ENCODE measurements at places on chromosomes 13 and 19. TPM values are rescaled to one million over a fixed set of nuclear protein-coding genes. Genes with fewer than 3 reads are reported as not detected.
A peak's percentile ranks its signal among the peaks of the same experiment; 100 is the strongest.

CYP4F8 gene
- total RNA-seq, result not detected

IGLON5 gene
- not detected for total RNA-seq

- no peak for DNase-seq
Measured at GRCh38 chr19:36028313-36029041, 4.2 kb downstream of the CLIP3 start.

DNA sequence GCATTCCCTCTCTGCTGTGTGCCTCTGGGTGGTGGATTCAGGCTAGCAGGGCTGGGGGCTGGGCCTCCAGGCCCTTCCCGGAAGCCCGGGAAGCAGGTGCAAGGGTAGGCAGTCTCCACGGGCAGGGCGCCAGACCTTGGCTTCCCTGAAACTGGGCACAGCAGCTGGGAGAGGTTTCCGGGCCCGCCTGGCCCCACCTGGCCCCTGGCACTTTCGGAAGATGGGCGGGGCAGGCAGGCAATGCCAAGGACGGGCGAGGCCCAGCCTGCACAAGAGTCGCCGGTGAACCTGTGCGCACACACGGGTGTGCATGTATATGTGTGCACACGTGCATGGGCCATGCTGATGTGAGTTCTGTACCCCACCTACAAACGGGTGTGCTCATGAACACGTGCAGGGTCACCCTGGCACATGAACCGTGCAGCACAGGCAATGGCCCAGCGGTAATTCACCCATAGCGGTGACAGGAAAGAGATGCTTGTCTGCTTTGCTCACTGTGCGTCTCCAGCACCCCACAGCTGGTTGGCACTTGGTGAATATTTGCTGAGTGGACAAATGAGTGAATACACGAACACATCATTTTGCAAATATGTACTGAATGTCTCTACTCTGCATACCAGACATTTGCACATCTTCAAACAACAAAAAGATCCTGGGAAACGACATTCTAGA is 15.3 kb downstream of the GADD45B start:
- DNase-seq, result peak; percentile 98

- DNase-seq, result peak; percentile 53
Measured at GRCh38 chr19:9673912-9674662, 813 bp downstream of the ZNF562 start.

DNA sequence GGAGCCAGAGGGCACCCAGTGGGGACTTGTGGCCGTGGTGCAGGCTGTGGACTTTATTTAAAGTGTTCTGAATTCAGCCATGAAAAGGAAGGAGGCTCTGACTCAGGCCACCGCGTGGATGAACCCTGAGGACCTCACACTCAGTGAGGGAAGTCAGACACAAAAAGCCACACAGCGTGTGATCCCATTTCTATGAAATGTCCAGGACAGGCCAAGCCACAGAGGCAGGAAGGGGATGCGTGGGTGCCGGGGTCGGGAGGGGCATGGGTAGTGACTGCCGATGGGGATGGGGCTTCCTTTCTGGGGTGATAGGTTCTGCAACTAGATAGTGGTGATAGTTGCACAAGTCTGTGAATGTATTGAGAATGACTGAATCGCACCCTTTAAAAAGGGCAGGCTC is 8.7 kb upstream of the ZBTB7A start:
- DNase-seq, result peak; percentile 89

GRCh38 chr13:109626386-109627171 is 159.8 kb downstream of the IRS2 start:
- no peak for DNase-seq

GRCh38 chr19:50488389-50489194 is 11.9 kb upstream of the GARIN5A start:
- no peak for DNase-seq

GRCh38 chr13:111122056-111122455 is 6.9 kb downstream of the ARHGEF7 start:
- DNase-seq, result no peak

GRCh38 chr13:71866335-71867130 is 471 bp downstream of the DACH1 start:
- peak; percentile 67 for DNase-seq

- DNase-seq, result peak; percentile 95
Measured at GRCh38 chr19:31356587-31357314, 7.5 kb upstream of the TSHZ3 start.

GRCh38 chr19:33248954-33249613 is 23.4 kb upstream of the SLC7A10 start:
- no peak for DNase-seq
